Islet precursor cell (in vitro differentiated cells): ENCODE measurements at places on chromosomes 2 and 18.

DNA sequence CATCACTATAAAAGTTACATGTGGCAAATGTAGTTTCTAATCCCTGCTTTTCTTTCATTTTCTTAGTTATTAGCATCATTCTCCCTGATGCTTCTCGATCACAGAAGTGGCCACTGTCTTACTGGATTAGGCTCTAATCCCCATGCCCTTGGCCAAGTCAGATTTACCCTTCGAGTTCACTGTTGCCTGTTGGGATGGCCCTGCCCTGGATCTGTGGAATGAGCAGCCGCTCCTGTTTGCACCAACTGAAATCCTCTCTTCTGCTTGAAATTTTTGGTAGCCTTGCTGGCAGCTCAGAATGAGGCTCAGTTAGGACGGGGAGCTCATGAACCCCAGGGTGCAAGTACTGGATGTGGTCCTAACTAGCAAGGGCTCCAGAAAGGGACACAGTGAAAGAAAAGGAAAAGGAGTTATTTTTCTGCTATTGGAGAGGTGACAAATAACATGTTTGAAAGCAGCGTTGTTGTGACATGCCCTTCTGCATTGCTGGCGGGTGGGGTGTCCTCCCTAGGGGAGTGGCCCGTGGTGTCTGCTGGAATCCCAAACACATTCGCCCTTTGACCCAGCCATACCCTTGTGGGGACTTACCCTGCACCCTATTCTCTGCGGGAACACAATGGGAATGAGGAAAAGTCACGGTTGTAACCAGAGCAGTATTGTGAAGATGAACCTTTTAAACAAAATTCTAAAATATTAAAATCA is 34.5 kb downstream of the RBFA start:
- DNase-seq: peak; percentile 23

GRCh38 chr2:120678251-120678650 is 57.4 kb upstream of the GLI2 start:
- no peak for DNase-seq

DNA sequence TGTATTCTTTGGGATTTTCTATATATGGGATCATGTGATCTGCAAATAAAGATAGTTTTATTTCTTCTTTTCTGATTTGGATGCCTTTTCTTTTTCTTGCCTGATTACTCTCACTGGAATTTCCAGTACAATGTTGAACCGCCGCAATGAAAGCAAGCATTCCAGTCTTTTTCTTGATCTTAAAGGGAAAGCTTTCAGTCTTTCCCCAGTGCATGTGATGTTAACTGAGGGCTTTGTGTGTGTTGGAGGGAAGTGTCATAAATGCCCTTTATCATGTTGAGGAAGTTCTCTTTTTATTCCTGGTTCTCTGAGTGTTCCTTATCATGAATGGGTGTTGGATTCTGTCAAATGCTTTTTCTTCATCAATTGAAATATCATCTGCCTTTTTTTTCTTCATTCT is 16.9 kb upstream of the CYBRD1 start:
- DNase-seq: no peak

DNA sequence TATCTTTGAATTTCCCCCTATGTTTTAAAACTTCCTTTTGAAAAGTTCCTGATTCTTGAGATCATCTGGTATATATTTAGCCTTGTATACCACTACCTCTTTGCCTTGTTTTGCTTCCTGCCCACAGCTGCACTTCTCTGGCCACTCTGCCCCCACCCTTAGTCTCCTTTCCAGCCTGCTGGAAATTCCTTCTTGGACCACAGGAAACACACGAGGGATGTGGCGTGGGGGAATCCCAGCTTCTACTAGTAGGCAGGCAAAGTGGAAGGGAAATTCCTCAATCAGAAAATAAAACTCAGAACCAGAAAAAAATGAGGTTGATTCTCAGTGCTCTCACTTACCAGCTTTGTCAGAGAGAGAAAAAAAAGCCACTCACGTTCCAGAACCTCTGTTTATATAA is 13.4 kb downstream of the IL18RAP start:
- peak; percentile 67 for DNase-seq

DNA sequence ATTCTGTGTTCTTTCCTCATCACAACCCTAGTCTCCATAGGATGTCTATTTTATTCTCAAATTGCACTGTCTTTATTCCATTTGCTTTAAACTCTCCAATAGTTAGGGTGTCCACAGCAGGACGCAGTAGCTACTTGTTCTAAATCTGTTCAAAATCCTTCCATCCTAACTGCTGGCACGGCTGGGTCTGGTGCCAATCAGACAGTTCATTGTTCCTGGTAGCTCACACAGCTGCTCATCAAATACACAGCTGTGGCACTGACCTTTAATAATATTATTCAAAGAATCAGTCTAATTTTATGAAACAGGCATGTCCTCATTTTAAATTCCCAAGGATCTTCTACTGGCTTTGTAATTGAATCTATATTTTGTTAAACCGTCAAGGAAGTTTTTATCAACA is 59.7 kb upstream of the TMEFF2 start:
- DNase-seq: no peak

GRCh38 chr18:58591286-58591685 is 37.6 kb downstream of the ALPK2 start:
- no peak for DNase-seq

DNA sequence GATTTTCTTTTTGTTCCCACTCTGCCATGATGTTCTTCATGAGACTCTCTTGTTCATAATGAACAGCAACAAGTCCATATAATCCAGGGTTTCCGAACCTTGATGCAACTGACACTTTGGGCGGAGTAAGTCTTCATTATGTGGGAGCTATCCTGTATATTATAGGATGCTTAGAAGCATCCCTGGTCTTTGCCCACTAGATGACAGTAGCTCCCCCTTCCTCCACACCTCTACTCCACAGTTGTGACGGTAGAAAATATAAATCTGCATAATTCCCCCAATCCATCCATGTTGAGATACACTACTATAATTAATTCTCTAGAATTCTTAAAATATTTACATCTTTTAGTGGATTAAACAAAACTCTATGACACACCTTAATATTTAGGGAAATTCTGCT is 482.2 kb upstream of the CELF4 start:
- no peak for DNase-seq

DNA sequence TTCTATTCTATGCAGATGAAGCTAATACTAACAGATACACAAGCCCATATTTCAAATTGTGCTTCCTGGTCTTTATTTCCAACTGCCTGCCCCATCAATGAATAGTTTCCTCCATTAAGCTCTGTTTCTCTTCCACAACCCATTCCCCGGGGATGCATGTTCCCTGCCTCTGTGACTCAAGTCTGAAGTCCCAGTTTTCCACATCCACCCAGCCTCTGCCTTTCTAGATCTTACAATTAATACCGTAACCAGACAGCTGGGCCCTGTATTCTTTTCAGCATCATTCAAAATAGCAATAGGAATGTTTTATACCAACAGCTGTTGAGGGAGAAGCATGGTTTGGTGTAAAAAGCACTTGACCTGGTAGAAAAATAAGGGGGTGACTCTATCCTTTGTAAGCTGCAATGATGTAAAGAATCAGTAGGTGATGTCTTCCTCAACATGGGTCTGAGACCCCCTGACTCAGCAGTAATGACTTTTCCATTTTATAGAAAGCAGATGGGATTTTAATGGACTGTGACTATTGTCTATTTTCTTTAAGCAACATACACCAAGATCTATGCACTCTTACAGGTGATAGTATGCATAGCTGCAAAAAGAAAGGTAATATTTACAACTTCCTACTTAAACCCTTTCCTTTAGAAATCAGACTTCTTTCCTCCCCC is 46.1 kb upstream of the DAPL1 start:
- DNase-seq: no peak

DNA sequence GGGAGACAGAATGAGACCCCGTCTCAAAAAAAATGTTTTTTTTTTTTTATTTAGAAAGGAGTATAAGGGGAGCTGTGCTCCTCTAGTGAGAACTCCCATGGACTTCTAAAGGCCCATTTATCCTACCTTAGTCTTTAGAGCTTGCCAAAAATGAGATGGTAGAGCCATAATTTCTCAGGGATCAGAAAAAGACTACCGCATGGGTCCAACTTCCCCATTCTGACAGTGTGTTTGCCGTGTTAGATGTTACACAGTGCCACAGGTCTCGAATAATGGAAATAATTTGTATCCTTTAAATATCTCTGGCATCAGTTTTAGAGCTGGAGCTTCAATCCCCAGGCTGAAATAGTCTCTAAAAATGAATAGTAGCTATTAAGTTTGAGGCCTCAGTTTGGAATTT is 6.0 kb upstream of the SLC39A10 start:
- DNase-seq: no peak

- DNase-seq: no peak
Measured at GRCh38 chr2:73356097-73356496, 29.5 kb upstream of the ALMS1 start.

GRCh38 chr2:166513952-166514351 is 19.9 kb upstream of the SCN7A start:
- DNase-seq: no peak

- peak; percentile 93 for DNase-seq
Measured at GRCh38 chr2:136117909-136118818, at the start of gene CXCR4. CXCR4 (minus strand) TSS chr2:136118149; CDS start chr2:136118060, 89 bp downstream.

- DNase-seq: no peak
Measured at GRCh38 chr2:101461381-101461780, 13.5 kb downstream of the RFX8 start.

- DNase-seq: no peak
Measured at GRCh38 chr2:242075168-242075567, 205.6 kb downstream of the RTP5 start.

DNA sequence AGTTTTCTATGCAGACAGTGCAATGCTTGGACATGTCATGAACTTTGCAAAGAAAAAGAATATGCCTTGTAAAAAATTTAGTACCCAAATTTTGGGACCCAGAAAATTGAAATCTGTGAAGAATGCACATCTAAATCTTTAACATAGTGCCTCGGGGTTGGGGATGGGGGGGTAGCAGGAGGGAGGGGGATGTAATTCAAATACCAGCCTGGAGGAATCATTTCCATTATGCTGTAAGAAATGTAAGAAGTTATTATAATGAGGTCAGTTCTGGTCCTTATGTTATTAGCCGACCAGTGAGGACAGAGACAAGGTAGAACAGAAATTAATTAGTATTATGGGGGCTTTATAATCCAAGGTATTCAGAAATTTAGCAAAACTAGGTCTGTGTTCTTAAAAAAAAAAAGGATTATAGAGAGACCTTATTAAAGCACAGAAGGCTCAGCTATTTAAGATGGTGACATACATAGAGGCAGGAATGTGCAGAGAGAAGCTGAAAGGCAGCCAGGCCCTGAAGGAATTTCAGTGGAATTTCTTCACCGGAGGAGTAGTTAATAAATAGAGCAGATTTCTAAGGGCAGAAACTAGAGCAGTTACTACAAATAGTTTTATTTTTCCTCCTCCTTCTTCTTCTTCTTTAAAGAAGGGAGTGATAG is 89.0 kb upstream of the RBMS1 start:
- peak; percentile 63 for DNase-seq

- no peak for DNase-seq
Measured at GRCh38 chr2:23788100-23788499, 138.8 kb downstream of the ATAD2B start.

DNA sequence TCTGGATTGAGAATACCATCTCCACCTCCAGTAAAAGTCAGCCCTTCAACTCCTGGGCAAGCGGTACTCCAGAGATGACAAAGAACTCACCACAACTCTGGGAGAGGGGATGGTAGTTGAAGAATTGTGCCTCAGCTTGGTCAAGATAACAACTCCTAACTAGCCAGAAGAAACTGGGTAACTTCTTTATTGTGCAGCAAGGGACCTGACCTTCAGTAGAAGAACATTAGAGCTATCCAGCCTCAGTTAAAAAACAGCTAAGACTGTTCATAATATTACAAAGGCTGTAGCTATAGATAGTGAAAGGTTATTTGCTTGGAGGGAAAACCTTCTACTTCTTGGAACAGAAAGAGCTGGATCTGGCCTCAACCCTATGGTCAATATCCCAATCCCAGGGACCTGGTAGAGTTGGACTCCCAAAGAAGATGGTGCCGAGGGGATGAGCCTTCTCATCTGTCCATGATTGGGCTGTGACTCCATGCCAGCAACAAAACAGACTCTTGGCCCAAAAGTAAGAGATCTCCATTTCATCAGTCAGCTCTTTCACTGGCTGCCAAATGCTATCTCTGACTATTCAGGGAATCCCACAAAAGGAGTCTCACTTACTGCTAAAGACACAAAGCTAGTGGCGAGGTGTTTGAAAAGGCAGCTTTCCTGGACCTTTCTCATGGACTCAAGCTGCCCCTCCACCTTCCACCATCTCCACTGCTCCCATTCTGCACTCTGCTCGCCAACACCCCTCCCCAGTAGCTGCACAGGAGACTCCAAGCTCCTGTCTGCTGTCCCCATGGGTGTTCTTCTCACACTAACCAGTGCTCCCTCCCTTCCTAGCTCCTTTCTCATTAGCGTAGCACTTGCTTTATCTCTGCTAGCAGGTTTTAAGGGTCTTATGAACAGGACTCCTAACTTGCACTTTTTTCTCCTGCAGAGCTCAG is 145.8 kb downstream of the CAPN13 start:
- DNase-seq: no peak

- peak; percentile 89 for DNase-seq
Measured at GRCh38 chr2:207632575-207633493, 7.6 kb upstream of the METTL21A start.

- DNase-seq: no peak
Measured at GRCh38 chr2:97718942-97719341, 5.6 kb downstream of the ZAP70 start.

DNA sequence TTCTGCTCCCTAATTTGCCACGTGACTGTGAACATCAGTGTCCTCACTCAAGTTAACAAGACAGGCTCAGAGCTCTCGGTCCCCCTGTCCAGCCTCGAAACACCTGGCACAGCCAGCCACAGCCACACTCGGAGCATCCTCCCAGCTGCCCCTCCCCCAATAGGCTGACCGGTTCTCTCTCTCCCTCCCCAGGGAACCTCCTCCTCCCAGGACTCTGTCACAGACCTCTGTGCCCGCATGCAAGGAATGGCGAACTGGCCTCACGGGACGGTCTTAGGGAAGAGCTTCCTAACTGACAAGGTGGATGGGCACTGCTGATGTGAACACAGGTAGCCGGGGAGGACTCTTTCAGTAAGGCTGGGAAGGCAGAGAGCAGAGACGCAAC is 18.8 kb downstream of the CYP26B1 start:
- peak; percentile 49 for DNase-seq

DNA sequence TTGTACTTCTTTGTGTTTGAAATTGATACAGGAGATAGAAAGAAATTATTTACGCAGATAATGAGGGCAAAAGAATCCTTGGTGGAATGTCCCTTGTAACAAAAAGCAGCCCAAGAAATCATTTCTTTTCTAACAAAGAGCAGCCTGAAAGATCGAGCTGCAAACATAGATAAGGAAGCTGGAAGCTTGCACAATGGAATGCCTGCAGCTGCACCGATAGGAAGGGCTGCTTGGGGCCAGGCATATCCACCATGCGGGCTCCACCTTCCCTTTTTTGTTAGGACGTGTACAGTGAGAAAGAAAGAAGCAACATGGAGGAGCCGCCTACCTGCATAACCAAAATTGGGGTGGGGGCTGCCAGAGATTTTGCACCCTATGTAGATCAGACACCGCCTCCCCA is 568.7 kb downstream of the METTL4 start:
- DNase-seq: no peak
